ENCODE measurements at places on chromosomes 5 and 9. TPM values are rescaled to one million over a fixed set of nuclear protein-coding genes. Genes with fewer than 3 reads are reported as not detected.

DNA sequence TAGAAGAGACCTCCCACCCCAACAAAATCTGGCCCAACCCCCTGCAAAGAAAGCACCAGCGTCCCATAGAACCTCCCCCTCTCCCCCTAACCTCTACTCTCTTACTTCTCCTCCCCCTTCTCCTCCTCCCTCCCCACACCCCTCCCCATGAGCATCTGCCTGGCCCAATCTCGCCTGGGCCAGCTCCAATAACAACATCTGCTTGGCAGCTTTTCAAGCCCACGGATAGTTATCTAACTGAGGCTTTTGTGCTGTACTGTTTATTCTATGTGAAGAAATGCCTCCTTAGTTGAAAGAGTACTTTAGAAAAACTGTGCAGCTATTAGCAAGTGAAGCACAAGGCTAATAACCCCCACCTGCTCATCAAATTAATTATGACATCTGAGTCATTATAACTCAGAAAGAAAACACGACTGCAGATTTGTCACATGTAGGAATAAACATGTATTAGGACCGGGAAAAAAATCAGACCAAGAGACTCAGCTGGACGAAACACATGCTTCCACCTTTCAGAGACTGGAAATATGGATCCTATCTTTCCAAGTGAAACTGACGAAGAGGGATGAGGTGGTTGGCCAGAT lies 42.8 kb downstream of the NFIB start:
- DNase-seq, result no peak

DNA sequence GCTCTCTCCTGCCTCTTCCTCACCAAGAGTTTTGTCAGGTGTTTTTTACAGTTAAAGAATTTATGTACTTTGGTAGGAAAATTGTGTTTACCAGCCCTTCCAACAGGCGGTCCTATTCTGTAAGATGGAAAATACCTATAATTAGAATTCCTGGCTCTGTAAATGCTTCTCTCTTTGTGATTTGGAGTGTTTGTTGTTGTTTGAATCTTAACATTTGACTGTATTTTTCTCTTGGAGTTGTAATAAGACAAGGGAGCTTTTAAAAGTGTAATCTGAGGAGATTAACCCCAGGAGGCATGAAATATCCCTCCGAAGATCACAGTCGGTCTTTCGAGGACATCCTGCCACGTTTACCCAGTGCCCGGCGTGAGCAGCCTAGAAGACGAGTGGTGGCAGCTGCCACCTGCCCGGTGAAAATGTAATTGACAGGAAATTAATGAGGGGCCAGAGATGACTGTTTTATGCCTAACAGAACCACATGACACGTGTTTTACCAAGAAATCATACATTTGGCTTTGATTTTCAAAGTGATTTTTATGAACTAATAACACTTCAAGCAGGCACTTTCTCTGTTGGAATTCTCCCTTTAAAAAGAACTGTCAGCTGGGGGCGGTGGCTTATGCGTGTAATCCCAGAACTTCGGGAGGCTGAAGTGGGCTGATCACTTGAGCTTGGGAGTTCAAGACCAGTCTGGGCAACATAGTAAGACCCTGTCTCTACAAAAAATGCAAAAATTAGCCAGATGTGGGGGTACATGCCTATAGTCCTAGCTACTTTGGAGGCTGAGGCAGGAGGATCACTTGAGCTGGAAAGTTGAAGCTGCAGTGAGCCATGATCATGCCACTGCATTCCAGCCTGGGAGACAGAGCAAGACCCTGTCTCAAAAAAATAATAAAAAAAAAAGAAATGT lies 20.0 kb downstream of the ANKRD33B start:
- DNase-seq, result no peak

- no peak for DNase-seq
These were observed 24.7 kb upstream of the CETN3 start for GRCh38 chr5:90434116-90434714.

DNA sequence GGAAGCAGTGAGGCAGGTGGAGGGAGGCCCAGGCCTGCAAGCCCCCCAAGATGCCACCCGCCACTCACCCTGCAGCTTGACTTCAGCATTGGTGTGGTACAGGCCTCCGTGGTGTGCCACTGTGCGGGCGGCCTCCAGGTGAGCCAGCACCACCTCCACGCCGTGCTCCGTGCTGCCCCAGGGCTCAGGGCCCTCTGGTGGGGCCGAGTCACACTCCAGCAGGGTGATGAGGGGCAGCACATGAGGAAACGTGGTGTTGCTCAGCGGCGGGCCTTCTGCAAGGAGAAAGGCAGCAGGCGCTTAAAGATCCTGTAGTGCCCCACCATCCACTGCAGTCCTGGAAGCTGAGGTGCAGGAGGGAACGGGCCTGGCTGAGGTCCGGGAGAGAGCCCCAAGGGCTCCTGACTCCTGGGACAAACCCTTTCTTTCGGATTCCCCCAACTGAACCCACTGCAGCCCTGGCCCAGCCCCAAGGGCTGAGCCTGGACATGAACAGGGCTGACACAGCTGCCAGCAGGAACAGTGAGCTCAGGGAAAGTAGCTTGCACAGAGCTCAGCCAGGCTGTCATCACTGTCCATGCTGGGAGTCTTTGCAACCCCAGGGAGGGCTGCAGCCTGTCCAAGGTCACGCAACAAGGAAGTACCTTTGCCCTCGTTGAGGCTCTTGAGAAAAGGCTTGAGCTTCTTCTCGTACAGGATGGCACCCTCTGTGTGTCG lies 4.7 kb upstream of the TOR2A start:
- no peak for DNase-seq

- no peak for DNase-seq
These were observed 30.4 kb upstream of the FCN1 start for GRCh38 chr9:134948149-134948548.

GRCh38 chr9:36164372-36164771 lies 4.8 kb upstream of the CCIN start:
- no peak for DNase-seq

GRCh38 chr9:29290516-29290915 lies 1717.2 kb upstream of the C9orf72 start:
- no peak for DNase-seq

GRCh38 chr9:2469681-2470221 lies 151.8 kb upstream of the VLDLR start:
- DNase-seq, result no peak

GRCh38 chr5:163193886-163194285 lies 243.5 kb upstream of the CCNG1 start:
- no peak for DNase-seq

DNA sequence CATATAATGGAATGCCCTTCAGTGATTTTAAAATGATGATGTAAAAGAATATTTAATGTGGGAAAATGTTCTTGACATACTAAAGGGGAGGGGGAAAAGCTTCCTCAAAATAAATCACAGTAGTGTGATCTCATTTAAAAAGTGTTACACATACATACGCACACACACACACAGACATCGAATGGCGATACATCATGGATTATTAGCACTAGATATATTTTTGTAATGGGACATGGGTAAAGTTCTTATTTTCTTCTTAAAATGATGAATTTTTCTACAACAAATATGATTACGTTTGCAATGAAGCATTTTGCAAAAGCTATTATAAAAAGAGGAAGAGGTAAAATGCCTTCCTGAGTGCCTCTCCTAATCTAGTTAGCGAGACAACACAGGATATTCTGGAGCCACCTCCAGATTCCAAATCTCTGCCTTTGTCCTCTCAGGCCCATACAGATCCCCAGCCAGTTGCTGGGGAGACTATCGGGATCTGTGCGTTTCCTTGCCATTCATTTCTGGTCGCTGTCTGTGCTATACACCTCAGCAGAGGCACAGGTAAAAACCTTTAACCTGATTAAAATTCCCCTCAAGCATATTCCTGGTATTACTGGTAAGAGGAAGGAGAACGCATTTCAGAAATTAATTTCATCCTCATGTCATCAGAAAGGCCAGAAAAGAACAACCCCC lies 69.6 kb downstream of the SLC28A3 start:
- no peak for DNase-seq

- no peak for DNase-seq
These were observed 41.6 kb upstream of the LCP2 start for GRCh38 chr5:170338933-170339779.

GRCh38 chr9:33222031-33222430 lies 17.9 kb upstream of the SPINK4 start:
- no peak for DNase-seq

- DNase-seq, result no peak
These were observed 16.3 kb upstream of the NPM1 start for GRCh38 chr5:171371326-171371725.

- peak; percentile 86 for DNase-seq
These were observed at the start of gene MCIDAS for GRCh38 chr5:55226934-55227663. Gene MCIDAS, minus strand, starts transcription at chr5:55227315. Its CDS starts 177 bp downstream, at chr5:55227138.

DNA sequence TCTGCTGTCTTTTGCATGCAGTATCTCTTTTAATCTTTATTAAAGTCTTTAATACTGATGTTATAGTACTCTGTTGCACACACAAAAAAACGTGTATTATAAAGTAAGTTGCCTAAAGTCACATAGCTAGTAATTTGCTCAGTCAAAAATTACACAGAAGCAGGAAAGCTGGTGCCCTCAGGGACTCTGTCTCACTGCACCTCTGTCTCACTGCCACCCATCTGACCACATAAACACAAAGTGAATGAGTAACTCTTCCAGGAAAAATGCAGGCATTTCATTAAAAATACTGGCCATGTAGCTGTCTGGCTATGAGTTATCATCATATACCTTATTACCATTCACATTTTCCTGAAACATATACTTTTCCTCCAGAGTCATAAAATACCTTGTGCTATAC lies 591.7 kb downstream of the CSNK1G3 start:
- no peak for DNase-seq

- no peak for DNase-seq
These were observed 955 bp downstream of the QRFP start for GRCh38 chr9:130895481-130896232.

Gene KCNMB1
- 81.0 TPM for total RNA-seq

Gene ARL10
- total RNA-seq, result 5.4 TPM

Gene CERCAM
- total RNA-seq, result 21.7 TPM

Measured in esophagus muscularis mucosa (tissue), 4 donors.